ENCODE measurements at places on chromosomes 7 and 10. TPM values are rescaled to one million over a fixed set of nuclear protein-coding genes. Genes with fewer than 3 reads are reported as not detected.

The ZNF503 gene
- 99.4 TPM for total RNA-seq

The INA gene
- not detected for total RNA-seq

DNA sequence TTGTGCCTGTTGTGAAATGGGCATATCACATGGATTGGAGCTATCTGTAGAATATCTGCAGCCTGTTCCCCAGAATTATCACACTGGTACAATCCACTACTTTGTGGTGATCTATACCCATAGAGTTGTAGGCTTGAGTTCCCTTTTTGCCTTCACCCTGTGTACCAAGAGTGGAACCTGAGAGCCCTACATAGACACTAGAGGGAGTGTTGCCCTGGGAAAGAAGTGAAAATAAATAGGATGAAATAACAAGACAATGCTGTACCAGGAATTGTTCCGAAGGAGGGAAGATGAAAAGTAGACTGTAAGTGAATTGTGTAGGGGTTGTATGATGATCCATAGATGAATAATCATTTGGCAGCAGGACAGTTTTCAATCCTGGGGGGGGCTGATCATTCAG is 9.0 kb downstream of the SORCS3 start:
- no peak overlapping the region for H3K27ac ChIP-seq
- no peak for DNase-seq
- H3K4me1 ChIP-seq = no peaks in the 10 kb centered on the region
- H3K4me3 ChIP-seq = no peak overlapping the region

GRCh38 chr7:78406531-78406930 is 608.0 kb downstream of the PHTF2 start:
- no peak overlapping the region for H3K27ac ChIP-seq
- no peaks in the 10 kb centered on the region for H3K27me3 ChIP-seq
- no peak for DNase-seq
- no peaks in the 10 kb centered on the region for H3K36me3 ChIP-seq

DNA sequence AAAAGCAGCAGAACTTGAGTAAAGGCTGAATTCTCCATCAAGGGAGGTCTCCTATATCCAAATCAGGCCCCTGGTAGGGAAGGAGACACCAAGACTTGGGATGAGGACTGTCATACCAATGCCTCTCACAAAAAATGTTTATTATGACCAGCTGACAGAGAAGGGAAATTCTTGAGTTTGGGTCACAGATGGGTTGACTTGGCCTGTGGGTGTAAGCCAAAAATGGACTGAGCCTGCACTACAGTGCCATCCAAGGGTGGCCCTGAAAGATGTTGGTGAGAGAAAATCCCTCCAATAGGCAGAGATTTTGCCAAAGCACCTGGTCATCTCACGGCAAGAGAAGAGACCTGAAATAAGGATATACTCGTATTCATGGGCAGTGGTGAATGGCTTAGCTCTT is 27.0 kb upstream of the PPIF start:
- no peak overlapping the region for H3K27ac ChIP-seq
- no peak overlapping the region for H3K4me3 ChIP-seq
- no peaks in the 10 kb centered on the region for H3K27me3 ChIP-seq
- H3K4me1 ChIP-seq = no peaks in the 10 kb centered on the region
- no peaks in the 10 kb centered on the region for H3K36me3 ChIP-seq
